ENCODE measurements at places on chromosomes 13 and 19.
A peak's percentile ranks its signal among the peaks of the same experiment; 100 is the strongest.

- no peak for DNase-seq
These were observed 12.7 kb downstream of the DOT1L start for GRCh38 chr19:2176337-2176994.

DNA sequence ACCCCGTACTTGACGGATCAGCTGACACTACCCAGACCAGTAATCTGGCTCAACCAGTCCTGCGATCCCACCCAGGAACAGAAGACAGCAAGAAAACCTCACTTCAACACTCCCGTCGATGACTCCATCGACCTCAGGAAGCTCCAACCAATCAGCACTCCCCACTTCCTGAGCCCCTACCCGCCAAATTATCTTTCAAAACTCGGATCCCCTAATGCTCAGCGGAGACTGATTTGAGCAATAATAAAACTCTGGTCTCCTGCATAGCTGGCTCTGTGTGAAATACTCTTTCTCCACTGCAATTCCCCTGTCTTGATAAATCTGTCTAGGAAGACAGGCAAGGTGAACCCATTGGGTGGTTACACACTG, 1.2 kb downstream of the LSM4 start:
- peak; percentile 57 for DNase-seq

- no peak for DNase-seq
These were observed 6.2 kb upstream of the COLGALT1 start for GRCh38 chr19:17549085-17549740.

GRCh38 chr13:59842507-59842906, 321.2 kb downstream of the DIAPH3 start:
- no peak for DNase-seq

- peak; percentile 48 for DNase-seq
These were observed 16.1 kb downstream of the CKM start for GRCh38 chr19:45306518-45307027.

GRCh38 chr13:76828316-76828741, 57.9 kb downstream of the KCTD12 start:
- DNase-seq: no peak
